ENCODE measurements at places on chromosomes 4 and X.

DNA sequence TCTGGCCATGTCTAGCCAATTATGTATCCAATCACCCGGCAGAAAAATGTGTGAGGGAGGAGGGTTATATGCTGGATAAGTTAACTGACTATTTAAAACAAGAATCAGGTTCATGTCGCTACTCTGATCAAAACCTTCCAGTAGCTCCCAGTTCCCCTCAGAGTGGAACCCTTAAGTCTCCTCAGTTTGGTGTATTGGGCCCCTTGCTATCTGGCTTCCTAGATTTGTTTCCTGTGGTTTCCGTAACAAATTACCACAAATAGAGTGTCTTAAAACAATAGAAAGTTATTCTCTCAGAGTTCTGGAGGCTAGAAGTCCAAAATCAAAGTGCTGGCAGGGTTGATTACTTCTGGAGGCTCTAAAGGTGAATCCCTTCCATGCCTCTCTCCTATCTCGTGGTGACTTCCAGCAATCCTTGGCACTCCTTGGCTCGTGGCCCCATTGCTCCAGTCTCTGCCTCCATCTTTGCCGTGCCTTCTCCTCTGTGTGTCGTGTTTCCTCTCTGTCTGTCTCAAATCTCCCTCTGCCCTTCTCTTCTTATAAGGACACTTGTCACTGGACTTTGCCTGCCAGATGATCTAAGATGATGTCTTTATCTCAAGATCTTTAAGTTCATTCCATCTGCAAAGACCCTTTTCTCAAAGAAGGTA is 10.5 kb upstream of the ENPP6 start:
- DNase-seq, result no peak

DNA sequence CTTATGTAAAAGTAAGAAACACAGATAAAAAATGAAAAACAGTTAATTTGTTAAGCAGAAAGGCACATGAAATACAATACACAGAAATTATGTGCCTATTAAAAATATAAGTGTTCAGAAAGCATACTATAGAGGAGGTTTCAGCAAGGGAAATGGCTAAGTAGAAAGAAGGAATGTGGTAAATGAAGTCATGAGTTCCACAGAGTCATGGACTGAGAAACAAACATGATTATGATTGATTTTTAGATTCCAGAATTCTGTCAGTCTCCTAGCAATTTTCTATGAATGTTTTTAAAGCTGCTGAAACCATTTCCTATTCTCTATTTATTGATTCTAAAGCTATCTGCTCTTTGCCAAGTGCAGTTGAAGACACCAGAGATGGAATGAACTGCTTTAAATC is 1398.4 kb downstream of the ARAP2 start:
- DNase-seq, result no peak

GRCh38 chr4:121676345-121677075 is 20.3 kb downstream of the ANXA5 start:
- DNase-seq, result no peak

GRCh38 chr4:160319221-160319867 is 1216.5 kb downstream of the RAPGEF2 start:
- DNase-seq, result no peak

- no peak for DNase-seq
Observed at GRCh38 chr4:138639018-138639741, 376.4 kb upstream of the NOCT start.

DNA sequence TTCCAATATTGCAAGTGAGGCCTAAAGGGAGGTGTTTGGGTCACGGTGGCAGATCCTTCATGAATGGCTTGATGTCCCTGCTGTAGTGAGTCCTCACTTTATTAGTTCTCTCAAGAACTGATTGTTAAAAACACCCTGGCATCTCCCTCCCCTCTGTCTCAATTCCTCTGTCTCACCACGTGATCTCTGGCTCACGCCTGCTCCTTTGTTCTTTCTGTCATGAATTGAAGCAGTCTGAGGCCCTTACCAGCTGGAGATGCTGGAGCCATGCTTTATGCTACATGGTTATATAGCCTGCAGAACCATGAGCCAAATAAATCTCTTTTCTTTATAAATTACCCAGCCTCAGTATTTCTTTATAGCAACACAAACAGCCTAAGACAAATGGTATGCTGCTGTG is 980.7 kb upstream of the GRIA3 start:
- DNase-seq, result no peak

DNA sequence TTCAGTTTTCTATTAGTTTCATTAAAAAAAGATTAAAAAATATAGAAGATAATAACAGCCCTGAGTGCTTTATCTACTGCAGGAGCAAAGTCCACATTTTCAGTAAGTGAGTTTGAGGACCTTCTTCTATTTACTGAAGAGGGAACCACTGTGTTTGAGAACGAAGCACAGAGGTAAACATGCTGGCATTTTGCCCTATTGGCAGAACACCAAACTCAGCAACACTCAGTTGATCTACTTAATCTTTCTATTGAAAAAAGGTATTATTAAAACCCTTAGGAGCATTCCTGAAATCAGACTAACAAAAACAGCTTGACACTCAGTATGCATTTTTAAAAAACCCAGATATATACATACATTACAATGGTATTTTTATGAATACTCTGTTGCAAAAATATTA is 1496.7 kb downstream of the TECRL start:
- DNase-seq, result no peak

DNA sequence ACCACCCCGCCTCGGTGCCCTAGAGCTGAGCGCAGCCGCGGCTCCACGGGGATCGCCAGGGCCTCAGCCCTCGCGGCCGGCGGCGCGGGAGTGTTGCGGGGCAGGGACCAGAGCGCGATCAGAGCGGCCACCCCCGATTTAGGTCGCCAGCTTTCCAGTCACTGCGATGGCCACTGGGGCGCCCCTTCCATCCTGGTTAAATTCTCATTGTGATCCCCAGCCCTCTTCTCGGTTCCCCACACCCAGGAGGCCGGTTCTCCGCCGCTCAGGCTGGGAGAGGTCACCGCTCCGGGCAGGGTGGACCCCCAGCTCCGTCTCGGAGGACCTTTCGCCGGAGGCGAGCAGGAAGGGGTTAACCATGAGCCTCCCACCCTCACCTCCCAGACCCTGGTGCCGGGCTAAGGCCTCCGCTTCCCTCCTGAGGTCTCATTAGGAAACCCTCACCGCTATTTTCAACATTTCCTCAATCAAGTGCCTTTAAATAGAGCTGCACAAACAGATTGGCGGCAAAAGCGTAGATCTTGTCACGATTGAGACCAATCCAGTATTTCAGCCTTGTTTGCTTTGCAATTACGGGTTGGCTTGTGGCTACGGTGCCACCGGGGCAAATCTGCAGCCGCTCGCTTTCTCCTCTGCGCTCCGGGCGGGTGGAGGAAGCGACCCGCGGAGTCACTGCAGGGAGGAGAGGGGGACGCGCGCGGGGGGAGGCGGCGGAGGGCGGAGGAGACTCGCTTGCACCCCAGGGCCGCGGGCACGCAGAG is 8.3 kb upstream of the HAND2 start:
- no peak for DNase-seq

DNA sequence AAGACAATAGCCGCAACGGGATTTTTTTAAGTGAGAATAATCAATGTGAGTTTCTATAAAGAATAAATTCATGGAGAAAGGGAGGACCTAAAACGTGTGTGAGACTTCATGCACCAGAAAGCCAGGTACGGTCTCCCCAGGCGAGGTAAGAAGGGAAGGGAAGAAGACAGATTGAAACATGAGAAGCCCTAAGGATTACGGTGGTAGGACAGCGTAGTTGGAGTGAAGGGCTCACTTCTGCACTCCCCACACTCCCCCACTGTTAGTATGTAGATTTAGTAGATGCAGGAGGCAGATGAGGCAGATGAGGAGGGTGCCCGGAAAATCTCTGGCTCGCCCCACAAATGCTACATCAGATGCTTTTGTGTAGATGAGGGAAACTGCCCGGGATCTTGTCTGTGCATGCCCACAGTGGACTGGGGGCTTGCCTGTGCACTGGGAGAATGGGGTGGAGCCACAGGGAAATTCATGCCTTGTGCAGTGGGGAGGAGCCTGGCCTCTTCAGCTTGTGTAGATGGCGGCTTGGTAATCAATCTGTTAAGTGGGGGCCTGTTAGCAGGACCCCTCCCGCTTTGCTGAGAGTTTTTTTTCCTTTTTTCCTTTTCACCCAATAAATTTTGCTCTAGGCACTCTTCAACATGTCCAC is 1544.5 kb upstream of the TENM3 start:
- no peak for DNase-seq

GRCh38 chr4:103499094-103499493 is 220.7 kb downstream of the TACR3 start:
- DNase-seq, result no peak

GRCh38 chrX:101217689-101218088 is 1.9 kb upstream of the DRP2 start:
- no peak for DNase-seq

DNA sequence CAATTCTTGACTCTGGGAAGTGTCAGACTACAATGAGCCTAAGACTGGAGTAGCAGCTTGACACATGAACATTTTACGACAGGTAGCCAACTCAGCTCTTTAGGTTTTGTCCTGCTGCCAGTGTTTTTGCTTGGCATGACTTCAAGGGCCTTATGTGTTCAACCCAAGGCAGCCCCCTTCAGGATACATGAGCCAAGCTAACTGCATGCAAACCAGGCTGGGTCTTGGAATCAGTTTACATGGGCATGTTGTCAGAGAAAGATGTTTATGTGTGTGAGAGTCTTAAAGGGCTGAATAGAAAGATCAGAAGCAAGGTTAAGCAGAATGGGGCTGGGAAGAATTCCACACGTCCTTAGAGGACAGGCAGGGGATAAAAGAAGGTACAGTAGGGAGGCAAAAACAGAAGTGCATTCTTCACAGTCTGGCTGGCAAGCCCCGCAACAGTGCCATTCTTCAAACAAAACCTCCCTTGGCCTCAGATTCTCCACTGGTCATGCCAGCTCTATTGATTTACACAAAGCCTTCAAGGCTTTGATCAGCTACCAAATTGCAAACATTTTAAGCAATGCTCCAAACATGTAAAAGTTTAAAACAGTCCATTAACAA is 97.3 kb downstream of the NKX6-1 start:
- no peak for DNase-seq

GRCh38 chrX:123223409-123223808 is 39.3 kb downstream of the GRIA3 start:
- DNase-seq, result no peak

DNA sequence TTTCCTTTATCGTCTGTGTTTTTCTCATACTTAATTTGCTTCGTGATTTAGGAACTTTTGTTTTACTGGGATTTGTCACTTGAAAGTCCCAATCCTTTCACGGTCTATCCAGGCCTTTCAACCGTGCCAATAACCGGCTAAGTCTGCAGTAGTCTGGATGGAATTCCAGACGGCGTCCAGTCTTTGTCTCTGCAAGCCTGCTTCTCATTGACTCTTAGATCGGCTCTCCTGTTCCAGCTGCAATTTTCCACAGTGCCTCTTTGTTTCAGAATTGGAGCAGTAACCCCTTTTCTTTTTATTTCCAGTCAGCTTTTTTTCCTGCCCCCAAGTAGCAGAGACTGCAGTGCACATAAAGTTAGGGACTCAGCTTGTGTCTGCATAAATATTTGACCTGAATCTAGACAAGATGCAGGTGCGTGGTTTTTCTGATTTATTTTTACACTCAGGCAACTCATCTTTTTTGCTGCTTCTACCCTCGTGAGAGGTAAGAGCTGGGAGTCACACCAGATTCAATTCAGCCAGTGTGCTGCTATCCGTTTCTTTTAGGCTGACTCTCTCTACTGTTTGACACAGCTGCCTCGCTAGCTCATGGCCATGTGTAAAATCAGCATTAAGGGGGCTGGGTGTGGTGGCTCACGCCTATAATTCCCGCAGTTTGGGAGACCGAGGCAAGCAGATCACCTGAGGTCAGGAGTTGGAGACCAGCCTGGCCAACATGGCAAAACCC is 37.4 kb upstream of the DHRSX start:
- DNase-seq, result no peak

DNA sequence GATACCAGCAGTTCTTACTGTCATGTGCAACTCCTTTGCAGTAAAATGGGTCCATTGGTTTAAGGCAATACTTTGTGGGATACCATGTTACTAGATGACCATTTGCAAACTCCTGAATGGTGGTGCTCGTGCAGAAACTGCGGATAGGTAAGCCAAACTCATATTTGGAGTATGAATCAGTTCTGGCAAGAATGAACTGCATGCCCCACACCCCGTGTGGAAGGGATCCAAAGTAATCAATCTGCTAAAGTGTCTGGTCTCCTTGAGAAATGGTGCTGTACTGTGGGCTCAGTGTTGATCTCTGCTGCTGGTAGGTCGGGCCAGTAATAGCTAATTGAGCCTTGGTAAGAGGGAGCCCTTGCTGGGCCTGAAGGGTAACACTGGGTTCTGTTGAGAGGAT is 4.2 kb upstream of the TAB3 start:
- DNase-seq, result no peak

- no peak for DNase-seq
Observed at GRCh38 chr4:102388611-102389010, 43.3 kb upstream of the SLC39A8 start.

- no peak for DNase-seq
Observed at GRCh38 chrX:49247916-49248811, 12.9 kb downstream of the CCDC22 start.

GRCh38 chrX:132664273-132664672 is 175.4 kb upstream of the MBNL3 start:
- DNase-seq, result no peak

DNA sequence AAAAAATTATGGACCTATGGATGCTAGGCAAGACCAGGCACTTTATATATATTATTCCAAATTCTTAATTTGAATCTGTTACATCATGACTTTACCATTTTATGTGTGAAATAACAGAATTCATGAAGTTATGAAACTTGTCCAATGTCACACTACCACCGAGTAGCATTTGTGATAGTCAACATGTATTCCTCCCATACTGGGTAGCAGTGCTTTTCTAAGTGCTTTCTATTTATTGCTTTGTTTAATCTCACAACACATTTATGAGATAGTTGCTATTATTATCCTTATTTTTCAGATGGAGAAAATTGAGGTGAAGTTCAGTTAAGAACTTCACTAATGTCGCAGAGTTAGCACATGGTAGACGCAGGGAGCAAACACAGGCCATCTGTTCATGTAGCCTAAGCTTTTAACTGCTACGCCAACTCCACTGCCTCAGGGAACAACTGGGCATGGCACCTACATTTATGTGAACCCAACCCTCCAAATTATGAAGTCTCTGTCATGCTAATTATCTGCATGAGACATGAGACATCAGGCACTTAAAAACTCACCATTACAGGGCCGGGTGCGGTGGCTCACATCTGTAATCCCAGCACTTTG is 20.8 kb downstream of the GUCY1A1 start:
- no peak for DNase-seq

- DNase-seq, result no peak
Observed at GRCh38 chrX:1386338-1387127, 5.4 kb downstream of the SLC25A6 start.

DNA sequence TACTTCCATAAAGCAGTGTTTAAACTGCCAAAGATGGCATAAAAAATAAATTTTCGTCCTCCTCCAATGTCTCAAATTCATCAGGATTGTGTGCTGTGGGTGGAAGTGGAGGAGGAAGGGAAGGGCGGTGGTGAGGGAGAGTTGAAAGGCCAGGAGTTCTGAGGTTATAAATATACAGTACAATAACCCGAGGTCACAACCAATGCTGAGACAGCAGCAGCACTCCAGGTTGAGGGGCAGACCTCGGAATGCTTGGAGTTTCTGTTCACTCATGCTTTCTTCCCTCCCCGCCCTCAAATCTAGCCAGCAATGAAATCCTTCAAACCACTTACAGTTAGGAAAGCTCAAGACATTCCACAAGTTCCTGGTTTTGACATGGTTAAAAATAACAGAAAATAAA is 134.0 kb upstream of the SMAD1 start:
- no peak for DNase-seq

Data from stimulated activated CD8-positive, alpha-beta memory T cell treated with anti-CD3 and anti-CD28 coated beads, Interleukin-2, amount 100 ng/mL, for 1 hour (primary cell).